Activated naive CD8-positive, alpha-beta T cell treated with anti-CD3 and anti-CD28 coated beads, Interleukin-2, amount 10 ng/mL, durations not matched to agents 7 days and 5 days (primary cell): ENCODE measurements at places on chromosomes 7 and 10.

GRCh38 chr10:59283456-59284091 is 78.8 kb downstream of the FAM13C start:
- no peak overlapping the region for H3K4me3 ChIP-seq
- no peaks in the 10 kb centered on the region for H3K27me3 ChIP-seq
- no peaks in the 10 kb centered on the region for H3K36me3 ChIP-seq
- no peak overlapping the region for H3K27ac ChIP-seq
- no peaks in the 10 kb centered on the region for H3K4me1 ChIP-seq

DNA sequence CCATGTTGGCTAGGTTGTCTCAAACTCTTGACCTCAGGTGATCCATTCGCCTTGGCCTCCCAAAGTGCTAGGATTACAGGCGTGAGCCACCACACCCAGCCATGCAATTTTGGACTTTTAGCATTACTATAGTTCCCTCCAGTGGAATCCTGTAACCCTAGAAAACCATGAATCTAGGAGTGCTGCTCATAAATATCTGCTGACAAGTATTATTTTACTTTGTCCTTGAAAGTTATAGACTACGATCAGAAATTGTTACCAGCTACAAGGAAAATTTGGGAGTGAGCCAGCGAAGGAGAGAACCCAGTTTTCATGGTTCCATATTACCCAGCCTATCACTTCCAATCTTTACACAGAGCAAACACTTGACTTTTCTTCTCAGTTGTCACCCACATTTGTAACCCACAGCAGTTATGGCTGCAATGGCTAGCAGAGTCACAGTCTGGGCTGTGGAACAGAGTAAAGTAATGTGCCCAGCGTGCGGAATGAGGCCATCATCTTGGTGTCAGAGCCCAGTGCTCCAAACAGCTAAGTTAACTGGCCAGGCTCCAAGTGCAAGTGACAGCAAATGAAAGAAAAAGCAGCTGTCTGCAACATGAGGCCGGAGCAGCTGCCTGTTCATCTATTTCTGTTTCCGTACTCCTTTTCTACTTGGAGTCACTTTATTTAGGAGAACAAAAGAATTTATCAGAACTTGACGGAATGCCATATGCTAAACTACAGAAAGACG is 29.9 kb downstream of the ZC3HC1 start:
- peaks cover 7% of the 10 kb centered on the region for H3K36me3 ChIP-seq
- no peak overlapping the region for H3K27ac ChIP-seq
- H3K4me1 ChIP-seq = no peaks in the 10 kb centered on the region
- no peak overlapping the region for H3K4me3 ChIP-seq
- H3K27me3 ChIP-seq = no peaks in the 10 kb centered on the region

- no peaks in the 10 kb centered on the region for H3K4me1 ChIP-seq
- no peak overlapping the region for H3K27ac ChIP-seq
- no peak for DNase-seq
- no peak overlapping the region for H3K4me3 ChIP-seq
Observed at GRCh38 chr7:78435355-78435754, 636.8 kb downstream of the PHTF2 start.

DNA sequence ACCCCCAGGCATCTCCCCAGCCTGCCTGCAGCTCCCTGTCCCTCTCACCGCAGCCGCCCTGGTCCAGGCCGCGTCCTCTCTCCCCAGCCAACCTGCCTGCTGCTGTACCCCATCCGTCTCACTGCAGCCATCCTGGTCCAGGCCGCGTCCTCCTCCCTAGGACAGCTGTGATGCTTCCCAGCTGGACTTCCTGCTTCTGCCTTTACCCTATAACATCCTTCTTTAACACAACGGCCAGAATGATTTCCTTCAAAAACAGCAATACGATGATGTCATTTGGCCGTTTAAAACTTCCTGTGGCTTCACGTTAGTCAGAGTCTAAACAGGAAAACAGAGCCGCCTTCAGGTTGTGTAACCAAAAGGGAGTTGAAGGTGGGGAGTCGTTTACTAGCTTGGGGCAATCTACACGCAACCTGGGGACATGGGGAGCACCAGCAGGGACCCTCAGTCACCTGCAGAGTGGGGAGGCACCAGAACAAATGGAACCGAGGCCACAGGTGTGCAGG is 32.2 kb upstream of the ZFAND2A start:
- peaks cover 14% of the 10 kb centered on the region for H3K36me3 ChIP-seq
- peaks cover 17% of the 10 kb centered on the region for H3K4me1 ChIP-seq
- DNase-seq = no peak

DNA sequence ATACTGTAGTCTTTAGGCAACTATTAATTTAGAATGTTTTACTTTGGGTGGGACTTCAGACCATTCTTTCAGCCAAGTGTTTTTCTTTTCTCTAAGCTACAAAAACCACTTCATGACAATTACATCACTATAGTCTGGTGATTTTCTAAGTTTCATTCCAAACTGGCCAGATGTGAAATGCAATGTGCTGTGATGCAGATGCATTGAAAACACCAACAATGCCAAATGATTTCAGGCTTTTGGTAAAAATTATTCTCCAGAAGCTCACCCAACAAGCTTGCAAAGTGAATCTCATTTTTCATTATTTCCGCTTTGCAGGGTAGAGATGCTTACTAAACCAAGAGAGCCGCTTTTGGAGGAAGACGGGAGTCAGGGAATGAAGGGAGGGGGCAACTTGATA is 118.4 kb upstream of the ANK3 start:
- H3K4me3 ChIP-seq = no peak overlapping the region
- no peaks in the 10 kb centered on the region for H3K36me3 ChIP-seq
- H3K4me1 ChIP-seq = no peaks in the 10 kb centered on the region
- no peaks in the 10 kb centered on the region for H3K27me3 ChIP-seq
- DNase-seq = no peak

GRCh38 chr10:64505501-64505900 is 984.3 kb downstream of the REEP3 start:
- H3K27ac ChIP-seq = no peak overlapping the region
- no peak for DNase-seq
- H3K36me3 ChIP-seq = no peaks in the 10 kb centered on the region
- no peak overlapping the region for H3K4me3 ChIP-seq
- no peaks in the 10 kb centered on the region for H3K4me1 ChIP-seq

DNA sequence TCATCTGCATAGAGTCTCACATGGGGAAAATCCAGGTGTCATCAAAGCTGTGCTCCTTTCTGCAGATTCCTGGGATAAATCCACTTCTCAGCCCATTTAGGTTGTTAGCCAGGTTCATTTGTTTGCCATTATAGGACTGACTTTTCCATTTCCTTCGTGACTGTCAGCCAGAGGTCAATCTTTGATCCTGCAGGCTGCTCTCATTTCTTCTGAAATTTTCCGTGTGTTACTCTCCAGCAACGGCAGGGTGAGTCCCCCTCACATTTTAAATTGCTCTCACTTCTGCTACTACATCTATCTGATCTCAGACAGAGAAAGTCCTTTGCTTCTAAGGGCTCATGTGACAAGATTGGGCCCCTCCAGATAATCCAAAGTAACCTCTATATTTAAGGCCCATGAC is 150.7 kb upstream of the BET1 start:
- H3K27ac ChIP-seq = no peak overlapping the region
- no peaks in the 10 kb centered on the region for H3K36me3 ChIP-seq
- H3K4me3 ChIP-seq = no peak overlapping the region

- no peak overlapping the region for H3K4me3 ChIP-seq
- H3K27me3 ChIP-seq = no peaks in the 10 kb centered on the region
- H3K27ac ChIP-seq = no peak overlapping the region
- peaks cover 30% of the 10 kb centered on the region for H3K36me3 ChIP-seq
Observed at GRCh38 chr10:100917071-100917470, 4.3 kb downstream of the SLF2 start.

- H3K4me3 ChIP-seq = no peak overlapping the region
- H3K36me3 ChIP-seq = no peaks in the 10 kb centered on the region
- H3K27ac ChIP-seq = no peak overlapping the region
- no peaks in the 10 kb centered on the region for H3K27me3 ChIP-seq
Observed at GRCh38 chr7:125136755-125137532, 207.3 kb upstream of the POT1 start.

DNA sequence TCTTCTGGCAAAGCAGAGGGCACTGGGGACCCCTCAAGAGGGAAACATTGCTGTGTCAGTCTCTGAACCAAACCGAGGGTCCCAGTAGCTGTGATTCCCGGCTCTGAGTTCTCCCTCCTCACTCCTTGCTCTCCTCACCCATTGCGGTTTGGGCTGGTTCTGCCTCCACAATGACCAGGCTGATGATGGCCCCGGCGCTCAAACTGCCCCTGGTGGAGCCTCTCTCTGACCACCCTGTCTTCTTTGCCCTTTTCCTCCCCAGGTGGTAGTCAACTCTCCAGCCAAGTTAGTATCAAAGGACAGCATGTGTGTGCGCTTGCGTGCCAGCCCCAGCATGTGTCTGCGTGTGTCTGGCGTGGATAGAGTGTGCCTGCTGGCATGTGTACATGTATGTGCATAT is 17.1 kb downstream of the LDB3 start:
- no peaks in the 10 kb centered on the region for H3K36me3 ChIP-seq
- H3K27me3 ChIP-seq = no peaks in the 10 kb centered on the region
- no peak overlapping the region for H3K27ac ChIP-seq
- H3K4me1 ChIP-seq = peaks cover 7% of the 10 kb centered on the region

GRCh38 chr7:778968-779451 is 51.9 kb upstream of the PRKAR1B start:
- H3K36me3 ChIP-seq = peaks cover 13% of the 10 kb centered on the region
- no peak overlapping the region for H3K27ac ChIP-seq
- H3K4me3 ChIP-seq = no peak overlapping the region
- no peaks in the 10 kb centered on the region for H3K4me1 ChIP-seq
- no peaks in the 10 kb centered on the region for H3K27me3 ChIP-seq

- no peak for DNase-seq
- no peak overlapping the region for H3K27ac ChIP-seq
- H3K4me1 ChIP-seq = no peaks in the 10 kb centered on the region
- no peak overlapping the region for H3K4me3 ChIP-seq
- H3K36me3 ChIP-seq = no peaks in the 10 kb centered on the region
Observed at GRCh38 chr10:124588736-124589490, 127.3 kb downstream of the LHPP start.

DNA sequence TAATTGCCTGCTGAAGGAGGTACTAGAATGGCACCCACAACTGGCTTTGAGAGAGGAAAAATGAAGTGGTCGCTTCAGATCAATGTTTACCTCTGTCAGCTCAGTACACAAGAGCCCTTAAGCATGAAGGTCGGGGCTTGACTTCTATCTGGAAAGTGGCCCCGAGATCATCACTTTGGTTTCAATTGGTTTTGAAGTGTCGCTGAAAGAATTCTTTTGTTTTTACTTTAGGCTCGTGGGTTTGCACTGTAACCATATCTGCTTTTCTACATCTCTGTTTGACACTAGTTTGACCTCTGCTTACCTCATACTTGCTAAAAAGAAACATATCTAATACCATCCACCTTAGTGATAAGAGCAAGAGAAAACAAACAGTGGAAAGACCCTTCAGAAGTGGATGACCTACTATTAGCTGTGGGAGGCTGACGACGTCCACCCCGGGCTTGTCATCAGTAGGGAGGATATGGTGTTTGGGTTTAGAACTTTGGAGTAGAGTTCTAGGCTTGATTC is 361.8 kb downstream of the GATA3 start:
- H3K27me3 ChIP-seq = no peaks in the 10 kb centered on the region
- DNase-seq = no peak
- H3K4me3 ChIP-seq = peak overlapping the region; percentile 44
- peak overlapping the region; percentile 60 for H3K27ac ChIP-seq

GRCh38 chr10:103745341-103746247 is 109.8 kb downstream of the SH3PXD2A start:
- no peak overlapping the region for H3K27ac ChIP-seq
- peak overlapping the region; percentile 9 for H3K4me3 ChIP-seq
- H3K36me3 ChIP-seq = no peaks in the 10 kb centered on the region
- DNase-seq = no peak
- peaks cover 2% of the 10 kb centered on the region for H3K27me3 ChIP-seq

GRCh38 chr10:72336259-72337038 is 18.3 kb downstream of the DNAJB12 start:
- peaks cover 56% of the 10 kb centered on the region for H3K4me1 ChIP-seq
- H3K27ac ChIP-seq = peak overlapping the region; percentile 73
- DNase-seq = peak; percentile 40

- H3K4me3 ChIP-seq = no peak overlapping the region
- no peak for DNase-seq
- H3K27ac ChIP-seq = no peak overlapping the region
- H3K36me3 ChIP-seq = no peaks in the 10 kb centered on the region
- H3K27me3 ChIP-seq = peaks cover 2% of the 10 kb centered on the region
Observed at GRCh38 chr7:94739180-94739579, 83.2 kb upstream of the SGCE start.

DNA sequence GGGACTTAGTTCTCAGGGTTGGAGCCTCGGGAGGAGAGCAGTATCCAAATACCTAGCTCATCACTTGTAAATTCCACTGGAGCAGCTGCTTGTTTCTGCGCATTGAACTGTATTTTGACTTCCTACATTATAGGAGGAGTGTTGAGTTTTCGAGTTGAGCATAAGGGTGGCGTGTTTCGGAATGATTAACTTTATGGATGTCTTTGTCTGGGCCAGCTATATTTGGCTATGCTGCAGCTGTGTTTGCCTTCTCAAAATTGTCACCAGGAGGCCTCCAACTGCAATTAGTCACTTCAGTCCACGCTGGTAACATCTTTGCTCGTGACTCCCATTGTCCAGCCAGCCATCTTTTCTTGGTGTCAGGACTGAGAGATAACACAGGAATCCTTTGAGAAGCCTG is 9.1 kb downstream of the CELF2 start:
- no peaks in the 10 kb centered on the region for H3K4me1 ChIP-seq
- no peak for DNase-seq
- no peak overlapping the region for H3K27ac ChIP-seq
- no peak overlapping the region for H3K4me3 ChIP-seq

DNA sequence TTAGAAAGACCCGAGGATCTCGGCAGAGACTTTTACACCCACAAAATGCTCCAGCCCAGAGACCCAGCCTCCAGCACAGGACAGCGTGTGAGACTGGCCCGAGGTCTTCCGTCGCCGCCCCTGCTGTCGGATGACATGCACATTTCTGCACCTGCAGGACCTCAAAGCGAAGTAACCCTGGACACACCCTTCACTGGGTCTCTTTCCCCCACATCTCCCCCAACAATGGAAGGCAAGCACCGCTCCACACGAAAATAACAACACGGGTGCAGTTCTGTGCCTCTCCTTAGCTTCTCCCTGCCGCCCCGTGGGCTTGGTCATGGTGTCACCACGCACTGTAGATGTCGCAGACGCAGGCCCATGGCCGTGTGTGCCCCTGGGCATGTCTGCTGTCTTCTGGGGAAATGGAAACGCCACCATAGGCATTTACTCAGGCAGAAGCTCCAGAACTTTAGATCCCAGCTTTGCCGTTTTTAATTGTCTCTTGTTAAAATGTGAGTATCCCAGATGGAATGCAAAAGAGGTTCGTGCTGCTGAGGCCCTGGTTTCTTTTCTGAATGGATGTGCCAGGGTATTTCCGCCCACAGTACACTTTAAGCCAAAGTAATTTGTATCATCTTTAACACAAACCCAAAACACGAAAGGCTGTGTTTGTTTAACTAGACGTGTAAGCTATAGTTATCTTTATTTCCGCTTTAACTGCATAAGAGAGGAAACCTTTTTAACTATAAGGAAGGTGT is 237.9 kb downstream of the MGMT start:
- peaks cover 4% of the 10 kb centered on the region for H3K4me1 ChIP-seq
- no peaks in the 10 kb centered on the region for H3K27me3 ChIP-seq
- H3K4me3 ChIP-seq = no peak overlapping the region
- no peak for DNase-seq
- peak overlapping the region; percentile 19 for H3K27ac ChIP-seq
